Immature natural killer cell (primary cell): ENCODE measurements at places on chromosomes 11 and 22.
A peak's percentile ranks its signal among the peaks of the same experiment; 100 is the strongest.

GRCh38 chr22:20904008-20904979 is 12.9 kb upstream of the CRKL start:
- H3K4me1 ChIP-seq = no peaks in the 10 kb centered on the region
- no peaks in the 10 kb centered on the region for H3K27me3 ChIP-seq
- DNase-seq = no peak
- no peaks in the 10 kb centered on the region for H3K36me3 ChIP-seq
- H3K27ac ChIP-seq = no peak overlapping the region

GRCh38 chr11:27239305-27239942 is 123.6 kb downstream of the CCDC34 start:
- H3K4me3 ChIP-seq = no peak overlapping the region
- DNase-seq = no peak
- no peaks in the 10 kb centered on the region for H3K36me3 ChIP-seq
- H3K27me3 ChIP-seq = peaks cover 3% of the 10 kb centered on the region
- no peaks in the 10 kb centered on the region for H3K4me1 ChIP-seq

DNA sequence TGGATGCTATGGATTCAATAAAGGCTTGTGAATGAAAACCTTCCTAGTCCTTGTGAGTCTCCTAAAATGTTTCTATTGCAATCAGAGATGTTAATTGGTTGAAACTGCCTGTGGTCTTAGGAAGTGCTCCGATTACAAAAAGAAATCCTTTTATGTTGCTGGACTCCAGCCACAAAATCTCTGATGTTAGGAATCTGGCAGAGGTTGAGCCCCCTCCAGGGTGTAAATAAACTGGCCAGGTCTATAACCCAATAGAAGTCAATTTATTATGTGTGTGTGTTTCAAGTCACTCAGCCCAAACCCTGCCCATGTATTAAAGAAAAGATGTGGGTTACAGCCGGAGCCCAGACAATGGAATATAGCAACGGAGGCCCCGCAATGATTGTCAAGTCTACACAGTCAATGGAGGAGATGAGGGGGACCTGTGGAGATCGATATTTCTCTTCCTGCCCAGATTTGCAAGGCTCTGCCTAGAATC is 218.1 kb upstream of the SORL1-AS1 start:
- peaks cover 6% of the 10 kb centered on the region for H3K36me3 ChIP-seq
- H3K27me3 ChIP-seq = peaks cover 1% of the 10 kb centered on the region
- DNase-seq = no peak
- no peak overlapping the region for H3K4me3 ChIP-seq

- H3K4me3 ChIP-seq = peak overlapping the region; percentile 82
- H3K36me3 ChIP-seq = no peaks in the 10 kb centered on the region
- peak overlapping the region; percentile 64 for H3K27ac ChIP-seq
- peaks cover 2% of the 10 kb centered on the region for H3K27me3 ChIP-seq
Observed at GRCh38 chr11:66857234-66857926, 516 bp downstream of the LRFN4 start.

- DNase-seq = no peak
- H3K4me3 ChIP-seq = peak overlapping the region; percentile 94
- peaks cover 44% of the 10 kb centered on the region for H3K4me1 ChIP-seq
- peaks cover 14% of the 10 kb centered on the region for H3K27me3 ChIP-seq
Observed at GRCh38 chr11:73143126-73143838, 1.2 kb upstream of the FCHSD2 start.

GRCh38 chr11:83480251-83480650 is 194.1 kb upstream of the CCDC90B start:
- no peak overlapping the region for H3K4me3 ChIP-seq
- H3K4me1 ChIP-seq = no peaks in the 10 kb centered on the region
- DNase-seq = no peak
- H3K27me3 ChIP-seq = peaks cover 2% of the 10 kb centered on the region
- no peak overlapping the region for H3K27ac ChIP-seq

GRCh38 chr11:94127638-94128037 is 1.0 kb upstream of the PANX1 start:
- H3K4me1 ChIP-seq = peaks cover 18% of the 10 kb centered on the region
- H3K27me3 ChIP-seq = peaks cover 3% of the 10 kb centered on the region
- H3K4me3 ChIP-seq = no peak overlapping the region
- no peak for DNase-seq
- H3K27ac ChIP-seq = peak overlapping the region; percentile 86

DNA sequence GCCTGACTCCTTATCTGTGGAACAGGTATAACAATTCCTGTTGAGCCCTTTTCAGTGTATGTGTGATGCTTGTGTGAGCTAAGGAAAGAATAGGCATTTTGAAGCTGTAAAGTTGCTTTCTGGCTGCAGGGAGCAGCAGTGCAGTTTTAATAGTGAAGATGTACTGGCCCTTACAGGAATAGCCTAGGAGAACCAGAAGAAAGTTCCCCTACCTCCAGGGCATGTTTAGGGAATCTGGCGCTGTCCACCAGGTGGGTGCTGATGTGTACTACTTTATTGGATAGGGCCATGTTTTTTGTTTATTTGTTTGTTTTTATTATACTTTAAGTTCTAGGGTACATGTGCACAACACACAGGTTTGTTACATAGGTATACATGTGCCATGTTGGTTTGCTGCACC is 11.5 kb downstream of the BMAL1 start:
- no peak overlapping the region for H3K27ac ChIP-seq
- H3K36me3 ChIP-seq = no peaks in the 10 kb centered on the region
- DNase-seq = no peak
- H3K27me3 ChIP-seq = no peaks in the 10 kb centered on the region

DNA sequence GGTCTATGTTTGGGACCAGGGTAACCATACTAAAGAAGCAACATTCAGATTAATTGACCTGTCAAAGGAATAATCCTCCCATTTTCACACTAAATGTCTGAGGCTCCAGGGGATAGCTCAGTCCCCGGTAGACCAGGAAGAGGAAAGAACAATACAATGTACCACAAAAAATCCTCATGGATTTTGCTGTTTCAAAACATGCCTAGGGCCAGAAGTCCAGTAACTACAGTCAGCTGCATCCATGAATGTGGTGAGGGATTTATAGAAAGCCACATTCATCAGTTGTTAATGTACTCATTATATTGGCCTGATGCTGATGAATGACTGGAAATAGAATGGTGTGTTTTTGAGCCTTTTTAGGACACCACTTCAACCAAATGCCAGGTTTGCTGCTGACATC is 6.9 kb upstream of the ETS1 start:
- DNase-seq = no peak
- no peak overlapping the region for H3K4me3 ChIP-seq
- no peaks in the 10 kb centered on the region for H3K36me3 ChIP-seq
- H3K27ac ChIP-seq = no peak overlapping the region
- peaks cover 9% of the 10 kb centered on the region for H3K27me3 ChIP-seq
- H3K4me1 ChIP-seq = no peaks in the 10 kb centered on the region

GRCh38 chr22:44369916-44370801 is 57.4 kb upstream of the SHISAL1 start:
- H3K27ac ChIP-seq = no peak overlapping the region
- DNase-seq = no peak
- H3K27me3 ChIP-seq = no peaks in the 10 kb centered on the region
- no peaks in the 10 kb centered on the region for H3K4me1 ChIP-seq
- peaks cover 5% of the 10 kb centered on the region for H3K36me3 ChIP-seq

DNA sequence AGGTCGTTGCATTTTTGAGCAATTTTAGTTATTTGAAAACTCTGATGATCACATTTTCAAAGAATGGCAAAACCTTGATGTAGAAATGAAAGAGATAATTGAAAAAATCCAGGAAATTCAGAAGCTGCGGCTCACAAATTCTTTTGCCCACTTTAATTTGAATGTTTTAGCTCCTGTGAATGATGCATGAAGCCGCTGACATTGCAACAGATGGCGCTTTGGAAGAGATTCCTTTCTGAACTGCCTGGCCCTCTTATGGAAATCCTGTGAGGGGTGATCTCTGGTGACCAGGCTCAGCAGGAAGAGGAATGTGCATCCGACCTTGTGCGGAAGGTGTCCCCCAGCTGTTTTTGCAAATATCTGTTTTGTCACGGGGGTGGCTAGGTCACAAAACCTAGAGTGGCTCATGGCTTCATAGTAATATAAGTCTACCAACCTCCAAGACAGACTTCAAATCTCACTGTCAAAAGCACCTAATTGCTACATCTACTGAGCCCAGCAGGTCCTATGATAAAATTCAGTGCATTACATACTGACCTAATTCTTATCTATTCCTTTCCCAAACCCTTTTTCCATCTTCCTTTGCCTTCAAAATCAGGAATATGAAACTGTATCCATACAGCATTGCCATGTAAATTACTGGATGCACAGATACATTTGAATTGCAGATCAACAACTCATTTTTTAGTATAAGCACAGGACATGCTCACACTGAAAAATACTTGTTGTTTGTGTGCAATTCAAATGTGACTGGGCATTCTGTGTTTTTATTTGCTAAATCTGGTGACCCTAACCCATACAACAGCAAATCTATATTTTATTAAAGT is 412.7 kb downstream of the ETS1 start:
- peaks cover 11% of the 10 kb centered on the region for H3K4me1 ChIP-seq
- no peak overlapping the region for H3K27ac ChIP-seq
- H3K36me3 ChIP-seq = peaks cover 2% of the 10 kb centered on the region

- H3K27me3 ChIP-seq = peaks cover 2% of the 10 kb centered on the region
- no peak overlapping the region for H3K4me3 ChIP-seq
- no peak overlapping the region for H3K27ac ChIP-seq
- DNase-seq = no peak
Observed at GRCh38 chr11:78312712-78313111, 104.9 kb downstream of the GAB2 start.

DNA sequence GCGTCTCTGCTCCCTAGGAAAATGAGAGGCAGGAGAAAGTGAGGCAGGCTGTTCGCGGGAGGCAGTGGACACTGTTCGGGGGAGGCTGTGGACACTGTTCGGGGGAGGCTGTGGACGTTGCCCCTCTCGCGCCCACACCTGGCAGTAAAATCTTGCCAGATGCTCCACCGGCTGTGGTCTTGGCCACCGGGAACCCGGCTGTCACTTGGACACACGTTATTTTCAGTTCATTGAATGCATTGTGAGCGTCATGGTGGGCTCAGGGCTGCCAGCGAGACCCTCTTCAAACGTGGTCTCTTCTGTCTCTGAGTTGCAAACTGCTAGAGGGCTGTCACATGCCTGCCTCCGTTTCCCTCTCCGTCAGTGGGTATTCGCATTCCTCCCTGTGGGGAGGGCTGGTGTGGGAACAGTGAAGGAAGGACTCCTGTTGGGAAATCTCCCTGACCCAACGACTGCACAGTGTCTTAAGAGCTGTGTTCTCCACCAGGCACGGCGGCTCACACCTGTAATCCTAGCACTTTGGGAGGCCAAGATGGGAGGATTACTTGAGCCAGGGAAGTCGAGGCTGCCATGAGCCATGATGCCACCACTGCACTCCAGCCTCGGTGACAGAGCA is 1.4 kb downstream of the PRR5 start:
- H3K4me3 ChIP-seq = peak overlapping the region; percentile 86
- H3K27ac ChIP-seq = peak overlapping the region; percentile 76
- DNase-seq = no peak
- H3K36me3 ChIP-seq = peaks cover 6% of the 10 kb centered on the region
- H3K27me3 ChIP-seq = no peaks in the 10 kb centered on the region

DNA sequence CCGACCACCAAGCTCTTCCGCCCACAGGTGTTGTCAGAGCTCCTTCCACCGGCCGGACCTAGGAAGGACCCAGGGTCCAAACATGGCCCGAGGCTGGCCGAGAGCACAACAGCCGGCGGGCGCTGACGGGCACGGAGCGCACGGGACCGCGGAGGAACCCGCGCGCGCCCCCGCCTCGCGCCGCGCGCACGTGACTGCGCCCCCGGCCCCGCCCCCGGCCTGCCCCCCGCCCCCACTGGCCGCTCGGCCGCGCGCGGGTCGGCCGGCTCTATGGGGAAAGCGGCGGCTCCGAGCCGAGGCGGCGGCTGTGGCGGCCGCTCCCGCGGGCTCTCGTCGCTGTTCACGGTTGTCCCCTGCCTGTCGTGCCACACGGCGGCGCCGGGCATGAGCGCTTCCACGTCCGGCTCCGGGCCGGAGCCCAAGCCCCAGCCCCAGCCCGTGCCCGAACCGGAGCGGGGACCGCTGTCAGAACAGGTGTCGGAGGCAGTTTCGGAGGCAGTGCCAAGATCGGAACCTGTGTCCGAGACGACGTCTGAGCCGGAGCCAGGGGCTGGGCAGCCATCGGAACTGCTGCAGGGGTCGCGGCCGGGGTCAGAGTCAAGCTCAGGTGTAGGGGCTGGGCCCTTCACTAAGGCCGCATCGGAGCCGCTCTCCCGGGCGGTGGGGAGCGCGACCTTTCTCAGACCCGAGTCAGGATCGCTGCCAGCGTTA is at the start of gene OSBP2:
OSBP2 (plus strand) TSS at position 235 of the 711 bp plus-strand sequence; CDS start at position 271, 36 bp downstream.
- peaks cover 8% of the 10 kb centered on the region for H3K27me3 ChIP-seq
- peaks cover 9% of the 10 kb centered on the region for H3K4me1 ChIP-seq
- H3K4me3 ChIP-seq = peak within 1 kb of the TSS; percentile 86
- H3K27ac ChIP-seq = peak within 1 kb of the TSS; percentile 45
